ENCODE measurements at places on chromosomes 7 and 10. TPM values are rescaled to one million over a fixed set of nuclear protein-coding genes. Genes with fewer than 3 reads are reported as not detected.
A peak's percentile ranks its signal among the peaks of the same experiment; 100 is the strongest.

- no peaks in the 10 kb centered on the region for H3K36me3 ChIP-seq
- DNase-seq = no peak
These were observed 24.9 kb upstream of the WDFY4 start for GRCh38 chr10:48659790-48660189.

DNA sequence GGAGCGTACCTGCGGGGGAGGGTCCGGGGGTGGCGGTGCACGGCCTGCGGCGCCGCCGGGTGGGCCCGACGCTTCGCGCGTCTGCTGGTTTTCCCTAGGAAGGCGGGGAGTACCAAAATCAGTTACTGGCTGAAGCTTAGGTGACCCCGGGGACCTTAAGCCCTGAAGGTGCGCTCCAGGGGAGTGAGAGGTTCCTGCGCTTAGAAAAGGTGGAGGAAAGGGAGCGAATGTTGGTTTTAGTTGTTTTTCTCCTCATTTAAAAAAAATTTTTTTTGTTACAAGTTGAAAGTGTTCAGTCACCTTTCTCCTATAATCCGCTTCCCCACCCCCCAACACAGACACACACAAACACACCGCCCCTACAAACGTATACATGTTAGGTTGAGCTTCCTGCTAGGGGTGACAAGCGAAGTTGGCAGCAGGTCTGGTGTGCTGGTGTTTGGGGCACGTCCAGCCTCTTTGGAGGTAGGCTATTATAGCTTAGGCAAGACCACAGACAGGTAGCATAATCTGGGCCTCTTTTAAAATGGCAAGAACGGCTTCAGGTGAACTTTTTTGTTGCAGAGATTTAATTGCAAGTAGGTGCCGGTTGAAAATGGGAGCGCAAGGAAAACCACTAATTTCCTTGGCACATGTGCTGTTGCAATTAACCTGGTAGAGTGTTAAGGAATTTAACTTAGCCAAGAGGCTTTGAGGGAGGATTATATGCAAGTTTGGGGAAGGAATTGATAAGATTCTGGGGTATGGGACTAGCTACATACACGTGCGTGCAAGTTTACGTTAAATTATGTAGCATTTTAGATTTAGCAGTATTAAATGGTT lies 945 bp downstream of the ADD3 start:
- H3K27me3 ChIP-seq = no peaks in the 10 kb centered on the region
- peaks cover 40% of the 10 kb centered on the region for H3K4me1 ChIP-seq
- H3K27ac ChIP-seq = peak overlapping the region; percentile 97
- peak overlapping the region; percentile 60 for H3K4me3 ChIP-seq
- H3K36me3 ChIP-seq = no peaks in the 10 kb centered on the region

GSAP gene
- total RNA-seq = 3.0 TPM

DNA sequence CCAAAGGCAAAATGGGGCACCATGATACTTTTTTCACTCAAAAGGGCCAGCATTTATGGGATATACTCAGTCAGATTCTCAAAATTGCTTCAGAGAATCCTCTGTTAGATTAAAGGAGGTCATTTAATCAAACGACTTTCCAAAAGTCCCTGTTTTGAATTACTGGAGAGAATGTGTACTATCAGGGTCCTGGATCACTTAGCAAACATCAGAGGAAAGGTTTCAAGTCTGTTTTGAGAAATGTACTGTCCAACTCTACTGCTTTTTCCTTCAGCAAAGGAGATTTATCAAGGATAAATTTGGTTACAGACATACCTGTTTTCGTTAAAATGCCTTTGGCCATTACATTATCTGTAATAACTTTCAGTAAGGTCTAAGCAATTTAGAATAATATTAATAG lies 340.9 kb downstream of the GFRA1 start:
- H3K4me3 ChIP-seq = no peak overlapping the region
- no peaks in the 10 kb centered on the region for H3K36me3 ChIP-seq
- H3K4me1 ChIP-seq = no peaks in the 10 kb centered on the region
- DNase-seq = no peak
- no peaks in the 10 kb centered on the region for H3K27me3 ChIP-seq
- no peak overlapping the region for H3K27ac ChIP-seq

GLI3 gene
- 10.0 TPM for total RNA-seq

DNA sequence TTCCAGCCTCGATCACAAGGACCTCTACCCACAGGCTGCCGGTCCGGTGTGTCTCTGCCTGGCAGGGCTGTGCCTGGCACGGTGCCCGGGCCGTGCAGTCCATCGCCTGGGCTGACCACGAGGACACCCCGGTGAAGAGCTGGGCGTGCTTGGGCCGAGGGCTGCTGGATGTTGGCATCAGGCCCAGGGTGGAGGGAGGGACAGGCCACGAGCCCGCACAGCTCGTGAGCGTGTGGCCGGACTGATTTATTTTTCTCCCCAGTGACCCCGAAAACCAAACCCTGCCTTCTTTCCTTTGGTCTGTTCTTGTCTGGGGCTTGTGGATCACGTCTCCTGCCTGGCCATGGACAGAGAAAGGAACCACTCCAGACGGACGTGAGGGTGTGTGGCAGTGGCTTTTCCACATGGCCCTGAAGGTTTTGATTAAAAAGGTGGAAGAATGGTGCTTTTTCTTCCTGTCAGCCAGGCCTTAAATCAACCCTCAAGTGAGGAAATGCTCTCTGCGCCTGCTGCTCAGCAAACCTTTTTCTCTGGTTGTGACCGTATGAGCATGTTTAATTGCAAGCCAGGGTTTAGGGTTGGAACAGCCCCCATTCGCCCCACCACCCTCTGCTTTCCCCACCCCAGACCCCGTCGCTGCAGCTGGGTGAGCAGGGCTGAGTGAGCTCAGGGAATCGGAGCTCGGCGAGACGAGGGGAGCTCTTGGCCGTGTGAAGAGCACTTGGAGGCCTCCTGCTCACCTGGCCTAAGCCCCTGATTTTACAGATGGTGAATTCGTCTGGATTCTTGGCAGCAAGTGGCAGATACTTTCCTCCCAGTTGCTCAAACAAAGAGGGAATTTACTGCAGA lies 130.1 kb downstream of the RGS10 start:
- H3K27me3 ChIP-seq = no peaks in the 10 kb centered on the region
- DNase-seq = peak; percentile 78
- peak overlapping the region; percentile 70 for H3K27ac ChIP-seq
- H3K4me1 ChIP-seq = peaks cover 11% of the 10 kb centered on the region
- no peak overlapping the region for H3K4me3 ChIP-seq

FLNC gene
- 516 TPM for total RNA-seq

- H3K27ac ChIP-seq = no peak overlapping the region
- no peak for DNase-seq
- no peaks in the 10 kb centered on the region for H3K4me1 ChIP-seq
- H3K36me3 ChIP-seq = no peaks in the 10 kb centered on the region
- no peaks in the 10 kb centered on the region for H3K27me3 ChIP-seq
These were observed 21.7 kb downstream of the ST8SIA6 start for GRCh38 chr10:17432723-17433122.

SPAM1 gene
- not detected for total RNA-seq

OR9A2 gene
- 0.60 TPM for total RNA-seq

GRCh38 chr7:157267516-157267915 lies 69.3 kb upstream of the DNAJB6 start:
- peaks cover 19% of the 10 kb centered on the region for H3K36me3 ChIP-seq
- no peaks in the 10 kb centered on the region for H3K27me3 ChIP-seq
- DNase-seq = no peak
- no peak overlapping the region for H3K27ac ChIP-seq

AGK gene
- 25.6 TPM for total RNA-seq

GRCh38 chr7:104156842-104157277 lies 51.0 kb downstream of the ORC5 start:
- peak; percentile 50 for DNase-seq
- no peaks in the 10 kb centered on the region for H3K36me3 ChIP-seq
- no peaks in the 10 kb centered on the region for H3K4me1 ChIP-seq
- H3K4me3 ChIP-seq = no peak overlapping the region
- no peak overlapping the region for H3K27ac ChIP-seq

DNA sequence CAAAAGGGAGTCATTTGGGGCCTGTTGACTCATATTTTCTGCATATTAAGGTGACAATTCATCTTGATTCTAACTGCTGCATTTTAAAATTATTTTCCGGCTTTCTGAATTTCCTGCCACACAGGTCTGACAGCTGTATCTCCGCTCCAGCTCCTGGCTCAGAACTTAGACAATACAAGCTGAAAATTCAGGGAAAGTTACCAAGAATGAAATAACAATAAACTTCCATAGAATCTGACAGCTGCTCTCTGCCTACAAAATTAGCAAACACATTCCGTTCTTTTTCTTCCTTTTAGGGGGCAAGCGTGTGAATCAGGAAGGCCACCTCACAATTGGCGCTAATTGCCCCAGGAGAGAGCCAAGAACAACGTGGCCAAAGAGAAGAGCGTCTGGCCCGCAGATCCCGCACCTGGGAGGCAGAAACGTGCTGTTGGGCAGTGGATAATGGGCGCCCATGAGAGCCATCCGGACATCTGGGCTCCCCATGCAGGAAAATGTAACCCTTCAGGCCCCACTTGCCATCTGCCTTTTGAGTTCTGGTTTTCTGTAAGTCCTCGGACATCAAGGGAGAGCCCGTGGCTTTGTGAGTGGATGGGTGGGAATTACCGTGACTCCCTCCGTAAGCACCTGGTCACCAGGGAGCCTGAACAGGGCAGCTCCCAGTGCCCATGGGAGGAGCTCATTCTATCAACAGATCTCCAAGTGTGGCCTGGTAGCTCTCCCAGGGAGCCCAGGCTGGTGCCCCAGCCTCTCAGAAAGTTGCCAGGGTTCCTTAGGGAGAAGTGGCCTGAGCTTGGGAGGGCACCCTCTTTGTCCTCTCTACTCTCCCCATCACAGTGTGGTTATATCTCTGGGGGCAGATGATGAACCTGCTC lies 5.0 kb downstream of the CLRN3 start:
- no peak overlapping the region for H3K4me3 ChIP-seq
- H3K36me3 ChIP-seq = no peaks in the 10 kb centered on the region
- no peak overlapping the region for H3K27ac ChIP-seq
- peaks cover 3% of the 10 kb centered on the region for H3K27me3 ChIP-seq
- no peaks in the 10 kb centered on the region for H3K4me1 ChIP-seq
- no peak for DNase-seq

DNA sequence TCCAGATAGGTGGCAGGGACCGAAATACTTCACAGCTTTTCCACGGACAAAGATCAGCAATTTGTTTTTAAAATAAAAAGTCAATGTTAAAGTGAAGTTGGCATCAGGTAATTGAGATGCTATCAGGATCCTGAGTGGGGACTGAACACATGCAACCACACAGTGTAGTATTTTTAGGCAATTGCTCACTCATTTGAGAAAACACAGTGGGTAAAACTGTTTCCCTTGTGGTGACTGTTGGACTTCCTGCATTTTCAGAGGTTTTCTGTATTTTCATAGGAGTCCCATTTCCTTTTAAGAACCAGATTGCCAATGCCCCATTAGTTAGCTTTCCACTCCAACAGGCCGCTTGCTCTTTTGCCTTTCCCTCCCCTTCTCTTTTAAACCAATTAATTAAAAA lies 159.5 kb upstream of the ZNF32 start:
- H3K36me3 ChIP-seq = no peaks in the 10 kb centered on the region
- no peaks in the 10 kb centered on the region for H3K27me3 ChIP-seq
- no peak overlapping the region for H3K27ac ChIP-seq
- DNase-seq = no peak
- peaks cover 4% of the 10 kb centered on the region for H3K4me1 ChIP-seq
- H3K4me3 ChIP-seq = no peak overlapping the region

- DNase-seq = no peak
- no peak overlapping the region for H3K4me3 ChIP-seq
- H3K27ac ChIP-seq = no peak overlapping the region
- no peaks in the 10 kb centered on the region for H3K4me1 ChIP-seq
These were observed 113.0 kb downstream of the SMURF1 start for GRCh38 chr7:99030951-99031350.
